ENCODE measurements at places on chromosomes 2 and 18.
A peak's percentile ranks its signal among the peaks of the same experiment; 100 is the strongest.

- no peak for DNase-seq
Observed at GRCh38 chr18:1796636-1797035, 774.7 kb downstream of the METTL4 start.

- DNase-seq: no peak
Observed at GRCh38 chr2:10079870-10080535, at the start of gene CYS1. Gene CYS1 (minus strand): TSS chr2:10080411. CDS start chr2:10080223, 188 bp downstream.

GRCh38 chr2:101976891-101977290 is 14.9 kb upstream of the IL1R2 start:
- DNase-seq: no peak

GRCh38 chr2:168136392-168136977 is 110.9 kb downstream of the STK39 start:
- DNase-seq: peak; percentile 13

DNA sequence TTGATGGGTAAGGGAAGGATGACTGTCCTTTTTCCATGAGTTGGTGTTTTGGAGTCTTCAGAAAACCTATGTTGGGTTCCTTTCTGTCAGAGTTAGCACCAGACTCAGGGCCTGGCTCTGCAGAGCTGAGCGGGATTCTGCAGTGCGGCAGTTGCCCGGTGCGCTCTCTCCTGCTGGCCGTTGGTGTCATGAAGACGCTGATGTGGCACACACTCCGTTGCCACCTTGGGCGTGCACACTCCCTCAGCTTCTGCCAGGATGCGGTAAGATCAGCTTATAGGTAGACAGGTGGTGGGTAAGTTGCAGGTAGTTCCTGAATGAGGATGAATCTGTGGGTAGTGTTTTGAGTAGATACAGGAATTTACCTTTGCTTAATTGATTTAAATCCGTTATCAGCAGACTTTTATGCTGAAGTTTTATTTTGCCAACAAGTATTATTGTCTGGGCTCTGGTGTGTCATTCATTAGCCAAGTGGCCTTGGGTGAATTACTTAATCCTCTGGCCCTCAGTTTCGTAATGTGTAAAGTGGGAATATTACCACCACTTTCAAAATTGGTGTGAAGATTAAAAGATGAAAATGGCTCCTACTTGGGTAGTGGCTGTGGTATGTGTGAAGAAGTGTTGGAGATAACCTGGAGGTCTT is 26.8 kb downstream of the DGKD start:
- DNase-seq: no peak

DNA sequence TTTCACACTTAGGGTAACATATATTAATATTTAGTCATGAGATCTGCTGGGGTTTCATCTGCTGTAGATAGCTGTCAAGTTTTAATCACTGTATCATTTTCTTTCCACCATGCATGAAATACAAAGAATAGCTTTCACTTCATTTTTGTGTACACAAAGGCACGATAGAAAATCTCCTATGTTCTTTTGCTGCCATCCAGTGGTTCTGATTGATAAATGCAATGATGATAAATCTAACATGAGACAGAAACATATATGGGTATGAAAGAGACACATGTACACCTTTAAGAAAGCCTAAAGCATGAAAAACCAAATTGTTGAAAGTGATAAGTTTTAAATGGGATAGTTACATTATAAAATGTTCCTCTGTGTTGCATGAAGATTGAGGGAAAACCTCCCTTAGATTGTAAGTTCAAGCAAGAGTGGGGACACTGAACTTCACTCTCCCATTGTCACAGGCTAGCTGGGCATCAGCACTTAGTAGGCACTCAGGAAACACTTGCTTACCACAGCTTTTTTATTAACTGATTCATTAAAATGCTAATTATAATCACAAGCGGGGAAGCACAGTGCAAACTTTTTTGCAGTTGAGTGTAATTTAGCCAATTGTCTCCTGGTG is 31.2 kb downstream of the C1D start:
- no peak for DNase-seq

GRCh38 chr2:208711598-208711997 is 305.0 kb downstream of the PTH2R start:
- no peak for DNase-seq

GRCh38 chr2:233386382-233387041 is 32.2 kb downstream of the DGKD start:
- no peak for DNase-seq

- no peak for DNase-seq
Observed at GRCh38 chr2:140759426-140760156, 1371.2 kb downstream of the LRP1B start.

- DNase-seq: no peak
Observed at GRCh38 chr2:39607538-39608262, 58.0 kb upstream of the TMEM178A start.

DNA sequence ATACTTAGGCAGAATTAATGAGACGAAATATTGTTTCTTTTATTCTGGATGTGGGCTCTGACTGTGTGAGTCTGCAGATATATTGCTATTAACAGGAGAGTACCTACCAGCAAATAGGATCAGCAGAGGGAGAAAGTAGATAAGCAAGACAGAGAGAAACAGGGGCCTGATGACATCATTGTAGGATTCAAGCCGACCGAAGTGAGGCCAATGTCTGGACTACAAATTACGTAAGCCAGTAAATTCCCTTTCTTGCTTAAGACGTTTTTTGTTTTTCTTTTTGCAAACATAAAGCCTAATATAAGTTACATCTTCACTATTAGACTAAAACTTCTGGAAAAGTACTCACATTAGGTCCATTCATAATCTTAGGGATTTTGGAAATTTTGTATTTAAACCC is 21.4 kb upstream of the PTPRM start:
- no peak for DNase-seq

DNA sequence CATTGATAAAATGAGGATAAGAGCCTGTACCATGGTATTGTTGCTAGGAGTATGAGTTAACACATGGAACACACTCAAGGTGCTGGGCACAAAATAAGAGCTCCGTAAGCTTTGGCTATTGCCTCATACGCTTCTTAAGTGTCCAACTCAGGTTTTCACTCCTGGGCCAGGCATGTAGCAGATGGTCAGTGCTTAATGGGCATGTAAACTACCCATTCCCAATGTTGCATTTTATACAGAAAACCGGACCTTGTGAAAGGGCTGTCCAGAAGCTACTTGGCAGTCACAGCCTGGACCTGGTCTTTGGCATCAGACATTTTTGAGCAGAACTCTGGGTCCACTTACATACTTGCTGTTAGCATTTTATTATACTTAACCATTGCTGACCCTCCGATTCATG is 26.9 kb downstream of the MGAT5 start:
- DNase-seq: no peak

DNA sequence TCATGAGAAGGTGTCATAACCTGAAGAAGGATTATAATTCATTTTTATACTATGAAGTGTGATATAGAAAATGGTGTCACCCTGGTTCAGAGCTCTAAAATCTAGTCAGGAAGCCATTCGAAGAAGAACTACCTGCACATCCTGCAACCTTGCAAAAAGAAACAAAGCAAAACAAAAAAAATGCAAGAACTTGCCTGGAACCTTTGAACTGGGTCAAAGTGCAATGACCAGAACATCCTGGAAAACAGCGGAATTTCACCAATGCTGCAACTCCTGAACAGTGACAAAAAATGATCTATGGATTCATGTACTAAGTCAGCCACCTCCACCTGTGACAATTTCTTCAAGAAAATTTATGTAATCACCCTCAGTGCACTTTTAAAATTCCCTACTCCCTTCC is 1083.3 kb upstream of the GYPC start:
- DNase-seq: no peak

DNA sequence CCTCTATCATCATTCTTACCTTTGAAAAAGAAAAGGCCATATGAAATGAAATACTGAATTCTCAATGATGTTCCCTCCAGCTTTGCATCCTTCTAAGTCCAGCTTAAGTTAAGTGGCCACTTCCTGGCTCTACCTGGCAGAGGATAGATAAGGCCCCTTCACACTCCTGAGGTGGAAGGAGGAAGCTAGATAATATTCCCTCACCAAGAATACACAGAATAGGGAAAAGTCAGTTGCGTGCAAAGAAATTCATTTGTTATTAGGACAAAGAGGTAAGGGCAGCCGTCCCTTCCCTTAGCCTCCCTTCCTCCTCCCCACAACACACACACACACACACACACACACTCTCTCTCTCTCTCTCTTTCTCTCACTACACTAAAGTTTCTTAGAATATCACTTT is 37.5 kb downstream of the OLA1 start:
- no peak for DNase-seq

DNA sequence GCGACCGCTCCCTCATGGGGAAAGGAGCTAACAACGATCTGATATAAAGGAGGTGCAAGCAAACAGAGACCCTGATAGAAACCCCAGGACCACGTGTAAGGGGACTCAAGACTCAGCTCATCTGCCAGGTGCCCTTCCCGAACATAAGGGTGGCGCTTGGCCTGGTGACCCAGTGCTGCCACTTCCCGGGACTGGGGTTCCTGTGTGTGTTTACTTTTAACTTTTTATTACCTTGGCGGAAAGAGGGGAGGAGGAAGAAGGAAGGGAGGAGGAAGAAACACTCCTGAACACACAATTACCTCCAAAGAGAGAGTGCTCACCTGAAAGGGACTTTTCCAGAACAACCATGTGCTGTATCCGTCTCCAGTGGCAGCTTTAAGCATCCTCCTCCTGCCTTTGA is 56.5 kb upstream of the EDAR start:
- DNase-seq: no peak

DNA sequence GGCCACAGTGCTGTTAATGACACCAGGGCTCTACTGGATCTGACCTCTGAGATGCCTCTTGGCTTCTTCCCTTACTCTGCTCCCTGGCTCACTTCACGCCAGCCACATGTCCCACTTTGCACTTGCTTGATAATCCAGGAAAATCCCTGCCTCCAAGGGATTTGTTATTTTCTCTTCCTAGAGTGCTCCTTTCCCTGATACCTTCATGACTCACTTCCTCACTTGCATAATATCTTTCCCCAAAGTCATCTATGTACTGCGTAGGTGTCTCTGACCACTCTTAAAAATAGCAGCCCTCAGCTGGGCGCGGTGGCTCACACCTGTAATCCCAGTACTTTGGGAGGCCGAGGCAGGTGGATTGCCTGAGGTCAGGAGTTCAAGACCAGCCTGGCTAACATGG is 572.3 kb downstream of the PLCL1 start:
- DNase-seq: no peak

GRCh38 chr2:167294776-167295140 is 406.5 kb downstream of the XIRP2 start:
- DNase-seq: no peak

DNA sequence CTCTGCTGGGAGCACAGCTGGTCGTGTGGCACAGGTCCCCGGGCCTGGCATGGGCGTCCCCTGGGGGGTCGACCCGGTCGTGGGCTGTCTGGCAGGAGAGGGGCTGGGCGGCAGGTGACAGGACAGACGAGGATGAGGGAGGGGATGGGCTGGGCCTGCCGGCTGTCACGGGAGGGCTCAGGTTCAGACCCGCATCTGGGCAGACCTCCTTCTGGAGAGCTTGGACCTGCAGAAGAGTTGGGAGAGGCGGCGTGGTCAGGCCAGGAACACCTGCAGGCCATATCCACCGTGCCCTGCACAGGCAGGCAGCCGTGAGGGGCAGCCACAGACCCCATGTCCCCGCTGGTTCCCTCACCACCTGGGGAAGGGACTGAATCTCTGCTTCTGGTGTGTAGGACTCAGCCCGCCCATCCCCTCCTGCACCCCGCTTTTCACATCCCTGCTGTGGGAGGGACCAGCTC is 25.5 kb downstream of the AQP12A start:
- no peak for DNase-seq

DNA sequence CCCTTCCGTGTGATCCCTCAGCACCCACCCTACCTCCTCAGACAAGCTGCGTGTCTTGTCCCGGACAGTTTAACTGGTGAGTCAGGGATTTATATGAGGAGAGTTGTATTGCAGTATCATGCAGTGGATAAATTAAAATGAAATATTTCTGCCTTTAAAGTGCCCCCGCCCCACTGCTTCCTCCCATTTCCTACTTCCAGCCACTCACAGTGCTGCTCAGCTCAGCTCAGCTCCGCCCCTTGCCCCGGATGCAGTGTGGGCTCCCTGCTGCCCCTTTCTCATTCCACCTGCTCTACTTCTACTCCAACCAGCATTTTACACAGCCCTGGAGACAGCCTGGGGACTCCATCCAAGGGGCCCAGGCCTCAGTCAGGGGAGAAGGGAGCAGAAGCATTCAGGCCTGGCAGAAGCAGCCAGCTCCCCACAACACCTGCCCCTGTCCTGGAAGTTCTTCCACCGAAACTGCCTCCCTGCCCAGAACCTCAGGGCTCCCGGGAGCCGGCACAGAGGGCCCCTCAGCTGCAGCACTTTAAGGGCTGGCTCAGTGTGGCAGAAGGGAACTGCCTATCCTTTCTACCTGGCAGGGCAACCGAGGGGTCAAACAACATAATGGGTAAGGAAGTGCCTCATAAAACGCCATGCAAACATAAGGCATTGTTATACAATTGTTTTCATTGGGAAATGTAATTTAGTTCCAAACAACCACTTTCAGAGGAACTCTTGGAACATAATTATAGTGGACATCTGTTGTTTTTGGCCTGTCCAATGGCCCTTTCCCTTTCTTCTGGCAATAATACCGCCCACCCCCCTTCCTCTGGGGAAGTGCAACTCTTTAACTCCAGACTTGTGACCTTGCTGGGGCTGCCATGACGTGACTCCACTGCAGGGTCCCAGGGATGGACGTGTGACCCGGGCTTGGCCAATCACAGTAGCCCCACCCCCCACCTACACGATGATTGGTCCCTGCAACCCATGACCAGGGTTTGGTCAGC is 102.3 kb downstream of the LIPG start:
- DNase-seq: no peak

- DNase-seq: no peak
Observed at GRCh38 chr2:75303227-75303626, 103.9 kb upstream of the TACR1 start.

- DNase-seq: no peak
Observed at GRCh38 chr2:102376052-102376591, 20.5 kb downstream of the IL18R1 start.

DNA sequence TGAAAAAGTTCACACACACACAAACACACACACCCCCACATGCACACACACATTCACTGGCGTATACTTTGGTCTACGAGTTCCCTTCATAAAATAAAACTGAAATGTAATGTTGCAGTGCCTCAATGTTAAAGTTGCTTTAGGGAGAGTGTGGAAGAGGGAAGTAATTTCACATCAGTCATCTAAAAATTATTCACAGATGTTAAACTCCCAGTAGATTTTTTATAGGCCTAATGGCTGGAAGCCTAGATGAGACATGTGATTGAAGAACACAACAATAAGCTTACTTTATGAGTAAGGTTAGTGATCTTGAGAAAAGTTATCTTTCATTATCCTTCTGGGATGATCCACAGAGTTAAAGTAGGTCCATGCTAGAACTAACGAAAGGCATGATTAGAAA is 506.7 kb upstream of the CNTNAP5 start:
- DNase-seq: no peak

GRCh38 chr2:176647325-176648165 is 378.3 kb downstream of the MTX2 start:
- DNase-seq: no peak
